Epithelial cell of proximal tubule (primary cell): ENCODE measurements at places on chromosomes 5 and 9. TPM values are rescaled to one million over a fixed set of nuclear protein-coding genes. Genes with fewer than 3 reads are reported as not detected.

Gene PHF24
- total RNA-seq = 0.12 TPM in 1 of 2 replicates, not detected in the other

Gene GDF9
- 0.14 and 0.52 TPM in 2 replicates for total RNA-seq

Gene ARSI
- 2.3 and 5.7 TPM in 2 replicates for total RNA-seq

Gene B4GALT7
- total RNA-seq = 31.5 and 36.8 TPM in 2 replicates

Gene LCN2
- 45.7 and 106 TPM in 2 replicates for total RNA-seq

Gene ENTREP1
- total RNA-seq = 0.87 and 4.6 TPM in 2 replicates

Gene EFNA5
- total RNA-seq = 17.8 and 28.1 TPM in 2 replicates

Gene SLC25A2
- total RNA-seq = 0.29 TPM in 1 of 2 replicates, not detected in the other

Gene PCDHB10
- under 0.01 TPM in 1 of 2 replicates, not detected in the other for total RNA-seq

Gene SLC6A3
- total RNA-seq = not detected in 2 replicates

Gene PCDHGA8
- 0.14 and 1.0 TPM in 2 replicates for total RNA-seq

Gene CD14
- not detected in 2 replicates for total RNA-seq

Gene TMC1
- not detected in 2 replicates for total RNA-seq

Gene ERGIC1
- 99.1 and 155 TPM in 2 replicates for total RNA-seq

Gene PCDHA3
- 0.06 TPM in 1 of 2 replicates, not detected in the other for total RNA-seq

Gene AJM1
- 0.51 and 2.2 TPM in 2 replicates for total RNA-seq

Gene RAB3C
- not detected in 2 replicates for total RNA-seq

Gene PCDHB14
- under 0.01 and 0.23 TPM in 2 replicates for total RNA-seq

Gene FTMT
- not detected in 2 replicates for total RNA-seq

Gene EDIL3
- total RNA-seq = 77.3 and 80.1 TPM in 2 replicates

Gene GHR
- total RNA-seq = 0.07 and 0.17 TPM in 2 replicates

Gene TARS1
- 182 and 266 TPM in 2 replicates for total RNA-seq

Gene MPDZ
- total RNA-seq = 14.0 and 18.4 TPM in 2 replicates

Gene PCDHB3
- total RNA-seq = 0.22 and 0.23 TPM in 2 replicates

Gene SPINK1
- total RNA-seq = 0.29 and 3.8 TPM in 2 replicates

Gene FOXD4L3
- total RNA-seq = not detected in 2 replicates

Gene ENG
- 5.0 and 10.6 TPM in 2 replicates for total RNA-seq

Gene TCF7
- total RNA-seq = 3.5 and 3.6 TPM in 2 replicates

Gene TNFSF8
- not detected in 2 replicates for total RNA-seq

Gene PCDHGC5
- 0.06 TPM in 1 of 2 replicates, not detected in the other for total RNA-seq

Gene SNX18
- total RNA-seq = 14.9 and 15.3 TPM in 2 replicates

Gene CD274
- 16.1 and 22.1 TPM in 2 replicates for total RNA-seq

Gene OR1J2
- total RNA-seq = not detected in 2 replicates

Gene CCDC183
- total RNA-seq = 0.06 TPM in 1 of 2 replicates, not detected in the other

Gene DNAI1
- total RNA-seq = 0.06 TPM in 1 of 2 replicates, not detected in the other

Gene GRAMD2B
- 26.6 and 43.2 TPM in 2 replicates for total RNA-seq

Gene ITGA2
- 14.1 and 28.1 TPM in 2 replicates for total RNA-seq

Gene ROR2
- total RNA-seq = 0.58 and 3.1 TPM in 2 replicates
